ENCODE measurements at places on chromosomes 6 and 20.

GRCh38 chr20:48129345-48129942, 344.2 kb upstream of the SULF2 start:
- peak; percentile 62 for DNase-seq

GRCh38 chr20:18390201-18390600, 76.6 kb downstream of the DZANK1 start:
- DNase-seq, result no peak

DNA sequence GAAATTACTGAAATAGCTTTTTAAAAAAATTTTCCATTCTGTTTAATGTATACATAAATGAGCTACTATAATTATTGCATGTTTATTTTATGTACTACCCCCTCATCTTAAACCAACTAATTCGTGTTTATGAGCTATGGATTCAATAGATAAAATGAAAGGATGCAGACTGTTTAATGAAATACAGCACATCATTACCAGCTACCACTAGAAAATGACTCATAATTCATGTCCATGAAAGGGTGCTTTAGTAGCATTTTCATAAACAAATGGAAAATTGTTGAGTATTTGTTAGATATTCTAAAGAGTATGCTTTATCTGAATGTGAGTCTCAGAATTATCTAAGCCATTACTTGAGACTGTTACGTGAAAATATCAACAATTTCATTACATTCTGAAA, 1590.1 kb downstream of the HACE1 start:
- DNase-seq, result no peak

DNA sequence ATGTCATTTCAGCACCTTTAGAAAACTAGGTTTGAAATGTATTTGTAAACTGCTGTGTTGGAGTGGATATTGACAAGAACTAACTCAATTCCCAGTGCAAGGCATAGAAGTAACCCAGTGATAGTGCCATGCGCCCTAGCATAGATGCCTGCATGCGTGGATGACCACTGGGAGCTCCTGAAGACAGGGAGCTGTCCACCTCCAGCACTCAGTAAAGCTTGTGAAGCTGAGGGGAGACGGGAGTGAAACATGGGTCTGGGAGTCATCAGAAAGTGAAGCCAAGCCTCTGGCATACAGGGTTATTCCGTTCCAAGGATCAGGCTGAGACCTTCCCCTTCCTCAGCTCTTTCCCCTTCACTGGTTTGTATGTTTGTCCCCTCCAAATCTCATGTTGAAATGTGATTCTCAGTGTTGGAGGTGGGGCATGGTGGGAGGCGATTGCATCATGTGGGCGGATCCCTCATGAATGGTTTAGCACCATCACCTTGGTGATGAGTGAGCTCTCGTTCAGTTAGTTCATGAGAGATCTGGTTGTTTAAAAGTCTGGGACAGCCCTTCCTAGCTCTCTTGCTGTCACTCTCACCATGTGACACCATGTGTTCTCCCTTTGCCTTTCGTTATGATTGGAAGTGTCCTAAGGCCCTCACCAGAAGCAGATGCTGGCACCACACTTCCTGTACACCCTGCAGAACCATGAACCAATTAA, 146.5 kb upstream of the FERMT1 start:
- no peak for DNase-seq

GRCh38 chr6:118704915-118705314, 53.5 kb upstream of the CEP85L start:
- DNase-seq, result peak; percentile 10

DNA sequence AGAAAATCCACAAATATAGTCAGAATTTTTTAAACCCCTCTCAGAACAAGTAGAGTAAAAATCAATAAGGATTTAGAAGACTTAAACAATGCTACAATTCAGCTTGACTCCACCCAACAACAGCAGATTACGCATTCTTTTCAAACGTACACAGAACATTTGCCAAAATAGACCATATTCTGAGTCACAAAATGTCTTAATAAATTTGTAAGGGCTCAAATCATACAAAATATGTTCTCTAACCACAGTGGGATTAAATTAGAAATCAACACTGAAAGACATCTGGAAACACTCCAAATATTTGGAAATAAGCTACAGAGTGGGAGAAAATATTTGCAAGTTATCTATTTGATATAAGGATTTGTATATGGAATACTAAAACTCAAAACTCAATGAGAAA, 164.2 kb upstream of the AKAP12 start:
- DNase-seq, result peak; percentile 51

DNA sequence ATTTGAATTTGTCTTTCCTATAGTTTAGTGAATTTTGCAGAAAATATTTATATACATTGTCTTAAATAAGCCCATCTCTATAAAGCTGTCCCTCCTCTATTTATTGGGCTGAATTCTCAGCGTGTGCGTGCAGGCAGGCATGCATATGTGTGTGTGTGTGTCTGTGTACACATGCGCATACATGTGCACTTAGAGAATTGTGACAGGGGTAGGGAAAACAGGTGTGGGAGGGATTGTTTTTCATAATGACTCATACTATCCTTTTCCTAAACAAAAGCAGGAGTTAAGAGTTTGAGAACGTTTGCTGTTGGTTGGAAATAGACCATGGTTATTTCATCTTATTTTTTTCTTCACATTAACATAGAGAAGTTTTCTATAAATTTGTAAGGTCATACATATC, 43.4 kb upstream of the FABP7 start:
- DNase-seq, result no peak

DNA sequence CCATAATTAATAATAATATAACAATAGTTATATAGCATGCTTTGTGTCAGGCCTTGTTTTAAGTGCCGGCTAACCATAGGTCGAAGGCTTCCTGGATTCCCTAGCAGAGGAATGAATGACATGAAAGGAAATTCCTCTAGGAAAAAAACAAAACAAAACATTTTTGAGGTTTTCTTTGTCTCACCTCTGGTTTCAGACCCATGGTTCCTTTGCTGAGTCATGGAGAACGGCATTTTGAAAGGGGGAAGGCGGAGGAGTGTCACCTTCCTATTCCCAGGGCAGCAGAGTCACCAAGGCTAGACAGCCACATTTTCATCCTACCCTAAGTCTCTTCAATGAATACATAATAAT, 25.3 kb upstream of the CCND3 start:
- peak; percentile 69 for DNase-seq

DNA sequence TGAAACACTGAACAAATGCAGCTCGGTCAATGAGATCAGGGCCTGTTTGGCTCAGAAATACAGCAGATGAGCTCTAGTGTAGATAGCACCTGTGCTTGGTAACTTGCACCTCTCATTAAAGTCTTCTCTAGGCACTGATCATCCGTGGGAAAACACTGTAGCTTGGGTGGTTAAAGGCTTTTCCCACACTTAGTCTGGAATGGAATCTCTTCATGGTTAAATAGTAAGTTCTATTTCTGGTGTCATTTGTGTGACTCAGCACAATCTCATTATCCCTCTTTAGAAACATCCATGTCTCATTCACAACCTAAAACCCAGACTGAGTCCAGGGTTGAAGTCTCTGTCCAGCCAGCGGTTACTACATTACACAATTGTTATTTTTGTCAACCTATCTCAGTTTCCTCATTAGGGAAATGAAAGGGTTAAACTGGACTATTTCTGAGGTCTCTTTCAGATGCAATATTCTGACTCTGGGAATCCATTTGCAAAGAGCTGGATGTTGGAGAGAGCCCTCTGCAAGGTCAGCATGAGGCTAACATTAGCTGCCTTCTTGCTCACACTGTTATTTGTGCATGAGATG, 125.0 kb downstream of the ZDHHC14 start:
- DNase-seq, result no peak

DNA sequence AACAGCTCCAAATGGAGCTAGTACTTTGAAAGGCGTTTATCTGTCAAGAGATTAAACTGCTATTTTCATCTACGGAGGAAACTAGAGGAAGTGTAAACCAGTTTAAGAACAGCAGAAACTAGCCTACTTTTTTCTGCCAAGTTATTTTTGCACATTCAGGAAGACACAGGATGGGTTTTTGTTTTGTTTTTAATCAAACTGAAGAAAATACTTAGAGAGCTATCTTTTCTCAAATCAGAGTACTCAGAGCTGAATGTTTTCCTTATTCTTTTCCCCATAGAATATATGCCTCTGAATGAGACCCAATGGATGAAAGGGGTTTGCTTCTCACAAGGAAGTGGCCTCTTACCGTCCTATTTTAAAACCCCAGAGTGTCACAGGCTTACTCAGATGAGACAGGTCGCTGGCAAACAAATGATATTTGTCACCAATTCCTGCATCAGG, 538.5 kb downstream of the CD83 start:
- no peak for DNase-seq

DNA sequence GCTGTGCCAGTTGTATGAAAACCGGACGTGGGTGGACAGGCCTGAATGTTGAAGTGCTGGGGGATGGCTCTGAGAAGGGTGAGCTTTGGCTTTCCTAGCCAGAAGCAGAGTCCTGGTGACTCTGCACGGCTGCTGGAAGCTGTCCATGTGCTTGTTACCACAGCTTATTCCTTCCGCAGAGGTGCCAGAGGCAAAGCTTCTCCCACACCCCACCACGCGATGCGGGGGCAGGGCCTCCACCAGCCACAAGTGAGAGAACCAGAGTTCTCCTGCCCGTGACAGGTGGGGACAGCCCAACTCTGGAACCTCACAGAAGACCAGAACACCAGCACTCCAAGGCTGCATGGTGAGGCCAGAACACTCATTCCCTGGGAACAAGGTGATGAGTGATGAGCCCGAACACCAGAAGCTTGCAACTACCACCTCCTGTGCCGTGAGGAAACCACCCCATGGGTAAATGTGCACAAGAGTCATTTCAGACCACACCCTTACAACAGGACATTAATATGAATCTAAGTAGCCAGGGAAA, 36.7 kb downstream of the JAG1 start:
- peak; percentile 89 for DNase-seq

DNA sequence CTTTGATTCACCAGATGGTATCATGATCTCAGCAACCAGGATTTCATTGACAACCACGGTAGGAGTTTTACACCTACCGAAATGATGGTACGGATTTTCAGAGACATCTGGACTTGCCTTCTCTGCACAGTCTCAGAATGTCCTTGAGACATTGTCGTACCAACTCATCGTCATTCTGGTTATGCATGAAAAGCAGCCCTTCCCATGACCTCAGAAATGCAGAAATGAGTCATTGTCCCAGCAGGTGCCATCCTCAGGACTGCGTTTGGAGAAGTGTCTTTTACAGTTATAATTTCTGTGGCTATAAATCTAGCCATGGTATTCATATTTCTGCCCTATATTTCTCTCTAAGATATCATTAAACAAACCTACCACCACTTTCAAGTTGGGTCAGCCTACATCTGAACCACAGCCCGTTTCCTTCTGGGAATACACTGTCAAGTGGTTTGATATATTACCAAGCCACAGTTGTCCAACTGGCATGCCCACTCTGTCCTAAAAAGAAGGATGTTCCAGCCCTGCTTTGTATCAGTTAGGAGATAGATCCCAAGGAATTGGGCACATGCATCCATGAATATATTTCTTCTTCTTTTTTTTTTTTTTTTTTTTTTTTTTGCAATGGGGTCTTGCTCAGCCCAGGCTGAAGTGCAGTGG, 7.5 kb upstream of the BFSP1 start:
- peak; percentile 38 for DNase-seq

DNA sequence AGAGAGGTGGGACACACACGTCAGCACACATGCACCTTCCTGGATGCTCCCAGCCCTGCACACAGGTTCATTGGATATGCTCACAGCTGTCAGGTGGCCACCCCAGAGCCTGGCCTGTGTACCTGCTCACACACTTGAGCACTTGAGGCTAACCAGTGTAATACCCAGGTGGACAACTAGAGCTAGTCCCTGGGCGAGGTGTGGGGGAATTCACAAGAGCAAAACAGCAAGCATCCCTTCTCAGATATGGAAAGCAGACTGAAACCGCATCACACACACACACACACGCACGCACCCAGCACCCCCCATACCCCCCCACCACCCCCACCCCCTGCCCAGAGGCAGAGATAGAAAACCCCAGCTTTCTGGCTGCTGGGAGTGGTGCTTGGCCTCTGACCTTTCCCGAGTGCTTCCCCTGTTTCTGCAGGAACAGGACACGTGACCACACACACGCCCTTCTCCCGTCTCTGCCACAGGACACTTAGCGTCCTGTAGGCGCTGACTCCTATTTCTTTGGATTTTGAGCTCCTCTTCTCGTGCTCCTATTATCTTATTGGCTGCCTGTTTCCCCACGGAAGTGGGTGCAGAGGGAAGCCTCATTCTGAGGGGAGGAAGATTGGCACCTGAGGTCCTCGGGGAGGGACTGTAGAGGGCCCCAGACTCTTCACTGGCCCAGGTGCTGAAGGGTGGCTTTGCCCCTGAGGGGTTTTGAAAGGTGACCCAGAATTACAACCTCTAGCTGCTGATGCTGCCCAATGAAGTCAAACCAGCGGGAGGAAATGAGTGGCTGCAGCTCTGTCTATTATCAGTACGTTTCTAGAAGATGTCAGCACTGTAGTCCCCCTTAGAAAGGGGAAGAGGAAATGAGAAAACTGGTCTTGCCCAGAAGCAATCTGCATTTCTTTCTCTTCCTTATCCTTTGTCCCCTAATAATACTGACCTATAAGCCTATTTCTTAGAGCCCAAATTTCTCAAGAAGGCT, 65.8 kb downstream of the SYTL3 start:
- no peak for DNase-seq

DNA sequence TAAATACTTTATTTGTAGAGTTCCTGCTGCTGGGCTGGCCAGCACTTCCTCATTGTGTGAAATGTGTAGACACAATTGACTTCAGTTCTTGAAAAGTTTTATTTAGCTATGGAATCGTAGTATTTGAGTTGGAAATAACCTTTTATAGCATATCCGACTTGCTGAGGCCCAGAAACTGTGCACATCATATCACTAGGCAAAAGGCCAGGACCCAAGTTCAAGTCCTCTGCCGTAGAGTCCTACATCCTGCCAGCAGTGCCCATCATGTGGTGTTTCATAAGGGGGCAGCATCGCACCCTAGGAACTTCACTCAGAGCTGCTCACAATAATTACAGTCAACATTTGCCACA, 207.7 kb upstream of the SNX9 start:
- peak; percentile 26 for DNase-seq

Measured in EH (cell line).